NCI-H1417 treated with DMSO at 0.1 percent for 48 hours (cell line): ENCODE measurements at places on chromosomes 6 and 20.
A peak's percentile ranks its signal among the peaks of the same experiment; 100 is the strongest.

- DNase-seq, result no peak
Observed at GRCh38 chr20:4261333-4262284, 246.3 kb upstream of the RNF24 start.

- DNase-seq, result no peak
Observed at GRCh38 chr6:113120582-113121285, 736.4 kb upstream of the MARCKS start.

GRCh38 chr6:83633149-83633548, 75.8 kb downstream of the SNAP91 start:
- DNase-seq, result no peak

- DNase-seq, result no peak
Observed at GRCh38 chr6:40286721-40287120, 300.4 kb downstream of the LRFN2 start.

DNA sequence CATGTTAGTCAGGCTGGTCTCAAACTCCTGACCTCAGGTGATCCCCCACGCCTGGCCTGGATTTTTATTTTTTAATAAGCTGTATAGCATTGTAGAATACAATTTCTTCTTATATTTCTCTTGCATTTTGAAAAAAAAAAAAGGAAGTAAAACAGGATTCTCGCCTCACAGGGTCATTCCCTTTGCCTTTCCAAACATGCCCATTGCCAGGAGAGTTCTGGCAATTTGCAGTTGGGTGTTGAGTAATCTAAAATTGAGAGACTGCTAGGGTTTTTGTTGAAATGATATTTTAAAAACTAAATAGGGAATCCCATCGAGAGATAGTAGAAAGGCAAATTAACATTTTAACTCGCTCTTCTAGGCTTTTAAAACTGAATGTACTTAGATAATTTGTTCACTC, 196.1 kb downstream of the JARID2 start:
- DNase-seq, result no peak

- no peak for DNase-seq
Observed at GRCh38 chr6:106082735-106083398, 3.3 kb upstream of the PRDM1 start.

- peak; percentile 6 for DNase-seq
Observed at GRCh38 chr20:5608104-5608441, 142.1 kb upstream of the SHLD1 start.

DNA sequence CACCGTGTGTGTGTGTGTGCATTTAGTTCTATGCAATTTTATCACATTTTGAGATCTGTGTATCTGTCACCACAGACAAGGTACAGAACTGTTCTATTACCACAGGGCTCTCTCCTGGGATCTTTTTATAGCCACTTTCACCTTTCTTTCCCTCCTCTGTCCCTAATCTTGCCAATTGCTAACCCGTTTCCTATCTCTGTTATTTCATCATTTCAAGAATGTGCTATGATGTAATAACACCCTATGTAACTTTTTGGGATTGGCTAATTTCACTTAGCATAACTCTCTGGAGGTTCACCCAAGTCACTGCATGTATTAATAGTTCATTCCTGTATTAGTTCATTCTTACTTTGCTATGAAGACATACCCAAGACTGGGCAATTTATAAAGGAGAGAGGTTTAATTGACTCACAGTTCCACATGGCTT, 657.7 kb downstream of the QKI start:
- no peak for DNase-seq

GRCh38 chr6:106180208-106180607, 94.1 kb downstream of the PRDM1 start:
- no peak for DNase-seq

DNA sequence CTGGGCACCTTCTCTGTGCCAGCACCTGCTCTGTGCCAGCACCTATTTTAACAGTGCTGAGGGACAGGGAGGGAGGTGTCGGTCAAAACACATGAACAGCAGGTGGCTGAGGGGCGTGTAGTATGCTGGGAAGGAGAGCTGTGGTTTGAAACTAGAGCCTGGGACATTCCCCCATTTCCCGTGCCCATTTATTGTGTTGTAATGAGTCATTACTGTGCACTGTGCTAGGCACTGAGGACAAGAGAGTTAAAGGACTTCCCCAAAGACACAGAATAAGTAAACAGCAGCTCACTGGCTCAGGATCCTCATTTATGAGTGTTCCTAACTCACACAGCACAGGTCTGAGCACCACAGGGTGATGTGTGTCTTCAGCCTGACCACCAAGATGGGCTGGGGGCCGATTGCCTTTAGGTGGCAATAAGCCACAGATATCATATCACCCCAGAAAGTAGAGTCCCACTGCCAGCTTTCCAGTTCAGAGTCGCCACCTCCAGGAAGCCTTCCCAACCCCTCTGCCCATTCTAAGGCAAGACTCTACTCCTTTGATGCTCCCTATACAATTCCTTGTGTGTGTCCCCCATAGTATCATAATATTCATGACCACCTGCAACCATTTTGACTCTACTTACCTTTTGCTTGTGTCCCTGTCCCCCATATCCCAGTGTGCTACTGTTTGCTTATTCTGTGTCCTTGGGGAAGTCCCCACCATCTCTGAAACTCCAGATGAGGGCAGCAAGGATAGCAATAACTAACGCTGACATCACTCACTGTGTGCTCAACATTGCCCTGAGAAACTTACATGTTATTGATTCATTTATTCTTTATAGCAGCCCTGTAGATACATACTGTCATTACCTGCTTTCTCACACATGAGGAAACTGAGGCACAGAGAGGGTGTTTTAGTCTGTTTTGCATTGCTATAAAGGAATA, 87.3 kb downstream of the TOX2 start:
- no peak for DNase-seq

GRCh38 chr6:119160911-119161310, 82.4 kb upstream of the FAM184A start:
- DNase-seq, result no peak

- no peak for DNase-seq
Observed at GRCh38 chr6:29792123-29793035, 35.2 kb upstream of the HLA-G start.

DNA sequence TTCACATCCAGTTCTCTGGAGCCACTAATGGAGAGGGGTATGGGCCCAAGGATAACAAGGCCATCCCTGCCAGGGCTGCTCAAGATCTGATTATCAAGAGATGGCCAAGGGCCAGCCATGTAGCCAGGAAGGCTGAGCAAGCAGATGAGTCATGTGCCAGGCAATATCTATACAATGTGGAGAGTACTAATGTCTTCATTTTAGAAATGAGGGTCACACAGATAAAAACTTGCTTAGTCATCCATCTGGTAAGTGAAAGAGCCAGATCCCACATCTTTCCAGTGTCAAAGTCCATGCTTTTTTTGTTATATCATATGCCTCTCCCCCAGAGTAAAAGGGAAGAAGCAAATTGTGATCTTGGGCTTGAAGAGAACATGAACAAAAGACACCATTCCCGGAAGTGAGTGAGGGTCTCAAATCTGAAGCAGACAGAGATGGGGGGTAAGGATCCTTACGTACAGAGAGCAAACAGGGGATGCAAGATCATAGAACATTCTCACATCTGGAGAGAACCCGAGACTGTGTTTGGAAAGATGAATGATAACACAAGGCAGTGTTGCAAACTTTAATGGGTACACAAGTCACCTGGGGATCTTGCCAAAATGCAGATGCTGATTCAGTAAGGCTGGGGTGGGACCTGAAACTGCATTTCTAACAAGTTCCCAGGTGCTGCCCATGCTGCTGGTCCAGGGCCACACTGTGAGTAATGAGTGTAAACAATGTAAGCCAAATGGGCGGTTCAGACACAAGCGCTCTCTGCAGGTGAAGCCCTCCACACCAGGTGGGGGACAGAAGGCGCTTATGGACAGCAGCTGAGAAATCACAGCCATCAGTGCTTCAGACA, 20.0 kb upstream of the GSTA3 start:
- no peak for DNase-seq

DNA sequence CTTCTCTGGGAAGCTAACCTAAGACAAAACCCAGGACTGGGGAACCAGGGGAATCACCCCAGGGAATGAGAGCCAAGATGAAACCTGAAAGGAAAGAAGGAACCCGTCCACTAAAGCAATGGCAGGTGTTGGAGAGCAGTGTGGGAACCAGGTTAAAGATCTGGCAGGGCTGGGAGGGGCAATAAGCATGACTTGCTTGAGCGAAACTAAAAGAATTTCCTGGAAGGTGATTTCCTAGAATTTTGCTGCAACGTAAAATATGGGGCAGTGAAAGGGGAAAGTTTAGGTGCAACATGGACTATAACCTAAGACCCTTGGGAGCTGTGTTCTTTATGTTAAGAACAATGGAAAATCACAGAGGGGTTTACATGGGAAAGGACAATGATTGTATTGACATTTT, 126.2 kb upstream of the SSTR4 start:
- no peak for DNase-seq

GRCh38 chr6:23246896-23247295, 677.5 kb downstream of the HDGFL1 start:
- DNase-seq, result no peak

DNA sequence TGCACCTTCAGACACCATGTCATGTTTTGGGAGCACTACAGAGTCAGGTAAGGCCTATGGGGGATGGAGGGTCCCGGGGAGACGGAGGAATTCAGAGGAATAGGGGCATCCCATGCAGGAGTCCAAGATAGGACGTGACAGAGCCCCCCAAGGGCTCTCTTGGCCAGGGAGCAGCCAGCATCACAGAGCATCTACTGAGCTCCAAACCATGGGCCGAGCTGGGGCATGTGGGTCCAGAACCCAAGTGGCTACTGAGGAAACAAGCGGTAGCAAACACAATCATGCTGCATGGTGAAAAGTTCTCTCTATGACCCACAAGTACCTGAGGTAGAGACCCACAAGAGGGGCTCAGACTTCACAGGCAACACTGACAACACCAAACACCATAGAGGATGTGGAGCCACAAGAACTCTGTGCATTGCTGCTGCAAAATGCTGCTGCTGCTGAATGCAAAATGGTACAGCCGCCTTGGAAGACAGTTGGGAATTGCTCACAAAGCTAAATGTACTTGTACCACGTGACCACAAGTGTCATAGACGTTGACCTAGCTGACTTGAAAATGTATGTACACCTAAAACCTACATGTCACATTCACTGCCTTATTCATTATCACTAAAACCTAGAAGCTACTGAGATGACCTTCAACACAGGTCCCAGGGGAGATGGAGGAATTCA, 33.4 kb upstream of the MAS1L start:
- DNase-seq, result no peak

DNA sequence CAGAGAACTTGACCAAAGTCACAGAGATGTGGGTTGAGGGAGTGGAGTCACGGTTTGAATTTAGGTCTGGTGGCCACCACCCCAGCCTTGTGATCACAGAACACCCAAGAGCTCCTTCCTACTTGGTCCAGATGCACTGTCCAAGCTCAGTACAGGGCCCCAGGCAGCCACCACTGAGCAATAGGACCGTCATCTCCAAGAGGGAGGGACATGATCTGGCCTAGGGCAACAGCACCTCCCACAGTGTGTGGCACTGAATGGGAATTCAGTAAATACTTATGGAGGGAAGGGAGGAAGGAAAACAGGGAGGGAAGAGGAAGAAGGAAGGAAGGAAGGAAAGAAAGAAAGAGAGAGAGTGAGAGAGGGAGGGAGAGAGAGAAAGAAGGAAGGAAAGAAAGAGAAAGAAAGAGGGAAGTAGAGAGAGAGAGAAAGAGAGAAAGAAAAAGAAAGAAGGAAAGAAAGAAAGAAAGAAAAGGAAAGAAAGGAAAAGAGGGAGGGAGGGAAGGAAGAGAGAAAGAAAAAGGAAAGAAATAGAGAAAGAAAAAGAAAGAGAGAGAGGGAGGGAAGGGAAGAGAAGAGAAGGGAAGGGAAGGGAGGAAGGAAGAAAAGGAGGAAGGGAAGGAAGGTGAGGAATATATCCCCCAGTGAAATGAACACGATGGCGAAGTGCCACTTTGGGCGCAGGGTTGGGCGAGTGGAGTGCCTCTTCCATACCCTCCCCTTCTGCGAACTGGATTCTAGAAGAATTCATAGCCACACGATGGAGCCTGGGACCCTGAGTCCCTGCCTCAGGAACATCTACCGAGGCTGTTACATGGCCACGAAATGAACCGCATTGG, 243.7 kb downstream of the TFAP2C start:
- DNase-seq, result no peak

DNA sequence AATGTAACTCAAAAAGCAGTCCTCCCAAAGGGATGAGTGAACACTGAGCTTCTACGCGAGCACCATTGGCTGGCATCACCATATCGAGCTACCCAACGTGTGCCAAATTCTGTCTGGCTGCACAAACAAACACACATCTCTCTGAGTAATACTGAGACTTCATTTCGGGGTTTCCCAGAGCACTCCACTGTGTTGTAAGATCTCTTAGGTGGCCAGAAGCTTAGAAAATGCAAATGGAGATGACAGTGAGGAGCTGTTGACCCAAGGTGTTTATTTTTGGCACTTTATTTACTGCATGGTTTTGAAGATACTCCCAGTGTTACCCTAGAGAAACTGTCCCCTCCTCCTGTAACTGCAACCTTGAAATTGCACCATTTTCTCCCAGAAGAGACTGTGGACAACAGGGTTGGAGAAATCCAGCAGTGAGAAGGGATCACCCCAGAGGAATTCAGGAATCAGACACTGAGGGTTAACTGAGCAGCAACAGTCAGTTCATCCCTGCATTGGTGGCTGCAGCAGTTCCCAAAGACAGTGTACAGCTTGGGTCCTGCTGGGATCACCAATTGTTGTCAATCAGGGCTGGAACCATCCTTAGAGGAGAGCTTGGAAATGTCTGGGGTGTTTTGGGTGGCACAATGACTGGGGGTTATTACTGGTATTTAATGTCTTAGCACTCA, 1.0 kb upstream of the RIPOR2 start:
- no peak for DNase-seq

GRCh38 chr6:35128496-35128895, 12.6 kb downstream of the TCP11 start:
- no peak for DNase-seq

DNA sequence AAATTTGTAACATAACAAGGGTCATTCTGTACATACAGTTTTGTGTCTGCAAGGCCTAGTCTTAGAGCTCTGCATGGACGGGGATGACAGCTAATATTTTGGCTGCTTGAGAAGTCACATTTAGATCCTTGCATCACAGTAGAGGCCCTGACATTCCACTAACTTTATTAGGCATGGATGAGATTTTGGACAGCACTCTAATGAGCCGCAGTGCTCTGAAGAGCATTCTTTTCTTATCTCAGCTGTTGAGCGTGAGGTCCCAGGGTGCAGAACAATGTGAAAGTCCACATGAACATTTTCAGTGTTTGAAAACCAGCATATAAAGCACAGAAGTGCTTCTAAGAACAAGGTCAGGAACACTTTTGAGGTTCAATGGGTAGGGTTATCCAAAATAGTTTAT, 58.9 kb downstream of the IPCEF1 start:
- DNase-seq, result no peak

DNA sequence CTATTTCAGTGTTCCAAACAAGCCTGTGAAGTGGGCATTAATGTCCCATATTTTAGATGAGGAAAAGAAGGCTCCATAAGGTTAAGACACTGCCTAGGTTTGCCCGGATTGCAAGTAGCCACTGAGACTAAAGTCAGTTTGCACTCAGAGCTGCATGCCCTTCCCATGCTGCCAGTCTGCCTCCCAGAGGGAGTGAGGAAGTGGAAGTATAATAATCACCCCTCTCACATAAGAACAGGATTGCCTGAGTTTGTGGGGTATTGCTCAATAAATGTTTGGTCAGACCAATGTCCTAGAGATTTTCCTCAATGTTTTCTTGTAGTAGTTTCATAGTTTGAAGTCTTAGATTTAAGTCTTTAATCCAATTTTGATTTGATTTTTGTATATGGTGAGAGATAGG, 43.9 kb upstream of the CLIC5 start:
- DNase-seq, result no peak
